ENCODE measurements at places on chromosomes 4 and X.
A peak's percentile ranks its signal among the peaks of the same experiment; 100 is the strongest.

DNA sequence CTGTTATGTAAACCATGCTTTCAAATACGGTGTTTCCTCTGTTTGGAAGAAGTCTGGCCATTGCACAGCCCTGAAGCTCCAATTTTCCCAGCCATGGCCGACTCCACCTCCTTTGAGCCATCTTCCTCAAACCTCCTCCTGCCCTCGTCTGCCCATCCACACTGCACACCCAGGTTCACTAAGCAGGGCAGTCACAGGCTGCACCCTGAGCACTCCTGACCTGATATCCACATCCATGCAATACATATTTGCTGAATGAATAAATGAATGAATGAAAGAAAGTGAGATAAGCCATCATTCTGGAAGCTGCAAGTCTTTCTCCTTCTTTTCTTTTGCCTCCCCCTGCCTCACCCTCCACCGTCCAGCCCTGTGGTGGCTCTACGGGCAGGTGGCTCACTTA is 22.2 kb downstream of the XG start:
- no peak for DNase-seq

GRCh38 chr4:1206299-1207156 is 34.1 kb upstream of the SPON2 start:
- DNase-seq = no peak

- DNase-seq = no peak
These were observed 1028.8 kb upstream of the IGFBP7 start for GRCh38 chr4:58138786-58139668.

- no peak for DNase-seq
These were observed 352.3 kb downstream of the GRXCR1 start for GRCh38 chr4:43244688-43245382.

- DNase-seq = no peak
These were observed 2.9 kb upstream of the LEF1 start for GRCh38 chr4:108171339-108172230.

GRCh38 chr4:93018806-93019205 is 715.0 kb downstream of the GRID2 start:
- DNase-seq = no peak

DNA sequence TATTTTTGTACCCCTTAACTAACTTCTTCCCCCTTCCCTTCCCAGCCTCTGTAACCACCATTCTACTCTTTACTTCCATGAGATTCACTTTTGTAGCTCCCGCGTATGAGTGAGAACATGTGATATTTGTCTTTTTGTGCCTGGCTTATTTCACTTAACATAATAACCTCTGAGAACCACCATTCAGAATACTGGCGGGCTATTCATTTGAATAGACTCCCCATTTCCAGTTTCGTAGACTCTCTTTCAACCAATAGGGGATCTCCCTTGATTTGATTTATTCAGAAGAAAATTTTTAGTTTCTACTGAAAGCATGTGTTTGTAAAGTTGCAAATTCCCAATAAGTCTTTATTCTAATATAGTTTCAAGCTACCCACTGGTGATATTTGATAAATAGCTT is 117.2 kb downstream of the GATB start:
- no peak for DNase-seq

GRCh38 chr4:186861317-186861716 is 137.7 kb upstream of the FAT1 start:
- DNase-seq = no peak

GRCh38 chr4:61342061-61342460 is 141.9 kb downstream of the ADGRL3 start:
- DNase-seq = no peak

DNA sequence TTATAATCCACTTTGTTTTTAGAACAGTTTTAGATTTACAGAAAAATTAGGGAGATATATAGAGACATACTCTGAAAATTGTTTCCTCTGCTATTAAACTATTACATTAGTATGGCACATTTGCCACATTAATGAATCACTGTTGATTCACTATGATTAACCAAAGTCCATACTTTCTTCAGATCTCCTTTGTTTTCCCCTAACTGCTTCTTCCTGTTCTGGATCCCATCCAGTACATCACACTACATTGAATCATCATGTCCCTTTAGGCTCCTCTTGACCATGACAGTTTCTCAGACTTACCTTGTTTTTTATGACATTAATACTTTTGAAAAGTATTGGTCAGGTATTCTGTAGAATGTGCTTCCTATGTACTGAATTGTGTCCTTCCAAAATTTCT is 109.2 kb upstream of the EDNRA start:
- no peak for DNase-seq

- no peak for DNase-seq
These were observed 224.8 kb downstream of the GRID2 start for GRCh38 chr4:92528541-92528940.

DNA sequence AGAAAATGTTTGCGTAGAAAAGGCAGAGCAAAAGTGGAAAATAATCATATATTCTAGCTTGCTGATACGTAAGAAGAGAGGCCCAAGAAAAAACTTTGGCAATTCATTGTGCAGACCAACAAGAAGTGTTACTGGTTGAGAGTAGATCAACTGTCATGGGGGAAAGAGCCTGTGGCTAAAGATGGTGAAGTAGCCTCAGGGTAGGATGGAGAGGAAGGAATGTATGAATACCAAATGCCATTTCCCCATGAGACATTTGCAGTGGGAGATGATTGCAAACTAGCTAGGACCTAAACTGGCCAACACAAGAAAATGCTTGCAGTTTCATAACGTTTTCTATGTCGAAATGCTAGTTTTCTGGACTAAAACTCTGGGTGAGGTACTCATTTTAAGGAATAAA is 47.7 kb upstream of the ADGRL3 start:
- DNase-seq = no peak

DNA sequence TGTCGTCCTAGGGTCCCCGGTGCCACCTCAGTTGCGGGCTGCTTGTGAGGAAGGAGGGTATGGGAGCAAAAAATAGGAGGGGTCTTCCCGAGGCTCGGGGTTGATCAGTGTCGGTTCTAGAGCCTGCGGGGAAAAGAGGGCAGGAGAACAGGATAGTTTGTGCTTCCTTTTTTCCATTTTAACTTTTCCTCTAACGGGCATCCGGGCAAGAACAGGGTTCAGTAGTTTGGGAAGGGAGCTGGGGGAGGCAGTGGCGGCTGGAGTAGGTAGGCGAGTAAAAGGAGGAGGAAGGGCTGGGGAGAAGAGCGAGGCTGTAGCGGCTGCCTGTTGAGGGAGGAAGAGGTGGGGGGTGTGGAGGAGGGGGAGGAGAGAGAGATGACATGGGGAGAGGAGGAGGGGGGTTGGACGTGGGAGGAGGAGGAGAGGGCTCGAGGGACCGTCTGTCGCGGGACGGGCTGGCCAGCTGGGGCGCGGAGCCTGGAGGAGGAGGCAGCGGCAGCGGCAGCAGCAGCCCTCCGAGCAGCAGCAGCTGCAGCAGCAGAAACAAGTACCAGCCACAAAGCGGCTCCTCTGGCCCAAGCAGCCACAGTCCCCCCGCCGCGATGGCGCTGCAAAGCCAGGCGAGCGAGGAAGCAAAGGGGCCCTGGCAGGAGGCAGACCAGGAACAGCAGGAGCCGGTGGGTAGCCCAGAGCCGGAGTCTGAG is at the start of gene SLC16A2:
Gene SLC16A2 (plus strand): TSS at position 458 of the 704 bp plus-strand sequence. CDS start 145 bp downstream, at position 603.
- DNase-seq = no peak

- DNase-seq = peak; percentile 34
These were observed 19.9 kb upstream of the MXD4 start for GRCh38 chr4:2281575-2282343.

- no peak for DNase-seq
These were observed 64.1 kb downstream of the FAM184B start for GRCh38 chr4:17717301-17717700.

DNA sequence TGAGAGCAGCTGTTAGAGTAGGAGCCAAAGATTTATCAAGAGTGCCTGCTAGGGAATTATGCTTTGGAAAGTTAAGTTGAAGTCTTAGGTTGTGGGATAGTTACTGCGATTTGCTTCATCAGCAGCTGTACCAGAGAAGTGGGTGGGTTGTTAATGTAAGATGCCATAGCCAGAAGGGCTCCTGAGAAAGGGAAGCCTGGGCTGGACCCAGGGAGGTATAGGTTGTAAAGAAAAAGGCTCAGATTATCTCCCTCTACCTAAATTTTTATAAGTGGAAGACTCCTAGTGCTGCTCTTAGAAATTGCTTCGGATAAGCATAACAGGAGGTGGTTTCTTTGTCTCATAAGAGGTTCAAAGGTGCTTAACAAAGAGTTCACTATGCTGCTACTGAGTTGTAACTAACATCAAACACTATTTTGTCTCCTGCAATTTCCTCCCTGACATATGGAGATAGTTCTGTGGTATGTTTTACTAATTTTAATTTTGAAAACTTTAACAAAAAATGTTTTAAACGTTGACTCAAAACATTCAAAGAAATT is 356.9 kb downstream of the DTHD1 start:
- no peak for DNase-seq

DNA sequence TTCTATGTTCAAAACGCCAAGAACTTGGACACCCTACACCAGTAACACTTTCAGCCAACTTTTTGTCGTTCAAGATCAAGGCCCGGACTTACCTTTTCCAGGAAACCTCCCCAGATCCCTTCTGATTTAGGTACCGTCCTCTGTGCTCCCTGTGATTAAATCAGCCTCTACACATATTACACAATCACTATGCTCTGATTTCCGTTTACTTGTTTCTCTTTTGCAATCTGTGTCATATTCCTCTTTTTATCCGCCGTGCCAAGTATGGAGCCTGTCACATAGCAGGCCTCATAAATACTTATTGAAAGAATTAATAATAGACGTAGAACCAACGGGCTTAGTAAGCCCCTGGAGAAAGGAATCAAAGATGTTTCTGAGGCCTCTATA is 722 bp upstream of the TMEM33 start:
- DNase-seq = peak; percentile 53

GRCh38 chrX:38678821-38679220 is 117.5 kb downstream of the TSPAN7 start:
- DNase-seq = no peak

GRCh38 chrX:69398881-69399280 is 105.2 kb upstream of the NALF2 start:
- DNase-seq = no peak

GRCh38 chr4:156442912-156443311 is 489.2 kb upstream of the CTSO start:
- no peak for DNase-seq

GRCh38 chrX:353566-354535 is 32.9 kb downstream of the PPP2R3B start:
- no peak for DNase-seq

DNA sequence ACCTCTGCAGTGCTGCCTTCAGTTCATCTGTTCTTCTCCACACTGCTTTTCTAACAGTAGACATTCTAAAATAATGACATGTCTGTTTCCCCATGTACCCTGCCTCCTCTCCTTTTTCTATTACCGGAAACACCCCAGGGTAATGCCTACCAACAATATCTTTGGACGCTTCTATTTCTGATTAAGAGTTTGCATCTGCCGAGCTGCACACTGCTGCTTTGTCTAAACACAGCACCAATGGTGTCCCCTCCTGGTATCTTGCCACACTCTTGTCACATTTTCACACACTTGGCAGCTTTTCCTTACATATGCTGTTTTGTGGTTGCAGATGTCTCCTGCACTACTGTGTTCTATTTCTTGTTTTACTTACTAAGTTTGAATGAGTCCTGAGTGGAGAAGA is 288.8 kb downstream of the GRIA2 start:
- DNase-seq = no peak

- DNase-seq = no peak
These were observed 12.3 kb upstream of the SYTL5 start for GRCh38 chrX:37993837-37994619.

- no peak for DNase-seq
These were observed 209.4 kb upstream of the NEIL3 start for GRCh38 chr4:177100307-177100706.

GRCh38 chr4:158934996-158935669 is 166.3 kb downstream of the FNIP2 start:
- DNase-seq = no peak

GRCh38 chrX:39984191-39984956 is 113.4 kb downstream of the BCOR start:
- DNase-seq = no peak

DNA sequence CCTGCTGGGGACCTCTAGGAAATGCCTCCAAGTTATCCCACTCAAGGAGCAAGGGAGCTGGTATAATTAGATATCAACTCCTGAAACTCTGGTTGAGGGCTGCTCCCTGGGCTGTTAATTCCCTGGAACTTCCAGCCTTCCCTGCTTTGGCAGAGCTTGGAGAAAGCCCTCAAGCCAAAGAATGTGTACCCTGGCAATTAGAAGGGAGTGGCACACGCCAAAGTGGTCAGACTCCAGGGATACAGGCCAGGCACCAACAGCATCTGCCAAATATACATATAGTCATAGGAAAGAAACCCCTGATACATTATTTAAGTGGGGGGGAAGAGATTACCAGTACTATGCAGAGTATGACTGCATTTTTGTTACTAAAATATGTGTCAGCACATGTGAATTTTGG is 616.8 kb downstream of the BCOR start:
- DNase-seq = no peak

DNA sequence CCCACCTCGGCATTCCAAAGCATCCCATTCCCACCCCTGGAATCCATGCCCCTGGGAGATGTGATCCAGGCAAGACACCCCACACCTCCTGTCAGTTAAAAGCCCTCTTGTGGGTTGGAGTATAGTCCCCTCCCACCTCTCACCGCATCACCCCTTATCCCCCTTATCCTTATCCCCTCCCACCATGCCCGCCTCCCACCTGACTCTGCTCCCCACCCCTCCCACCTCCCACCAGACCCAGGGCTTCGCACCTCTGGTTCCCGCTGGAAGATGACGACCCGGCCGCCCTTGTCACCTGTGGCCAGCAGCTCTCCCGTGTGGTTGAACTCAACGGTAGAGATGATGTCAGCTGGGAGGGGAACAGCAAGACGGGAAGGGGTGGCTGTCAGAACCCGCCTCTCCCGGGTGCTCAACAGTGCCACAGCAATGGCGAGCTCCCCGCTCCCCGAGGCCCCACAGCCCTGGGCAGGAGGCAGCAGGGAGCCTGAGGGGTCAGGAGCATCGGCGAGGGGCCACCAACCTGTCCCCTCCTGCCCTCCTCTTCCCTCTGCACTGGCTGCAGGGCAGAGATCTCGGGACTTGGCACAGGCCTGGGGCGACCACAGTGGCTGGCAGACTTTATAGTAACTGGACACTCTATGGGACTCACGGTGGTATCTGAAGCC is 91.5 kb downstream of the PPP2R2C start:
- DNase-seq = no peak

GRCh38 chr4:41077628-41078027 is 136.7 kb downstream of the APBB2 start:
- no peak for DNase-seq

DNA sequence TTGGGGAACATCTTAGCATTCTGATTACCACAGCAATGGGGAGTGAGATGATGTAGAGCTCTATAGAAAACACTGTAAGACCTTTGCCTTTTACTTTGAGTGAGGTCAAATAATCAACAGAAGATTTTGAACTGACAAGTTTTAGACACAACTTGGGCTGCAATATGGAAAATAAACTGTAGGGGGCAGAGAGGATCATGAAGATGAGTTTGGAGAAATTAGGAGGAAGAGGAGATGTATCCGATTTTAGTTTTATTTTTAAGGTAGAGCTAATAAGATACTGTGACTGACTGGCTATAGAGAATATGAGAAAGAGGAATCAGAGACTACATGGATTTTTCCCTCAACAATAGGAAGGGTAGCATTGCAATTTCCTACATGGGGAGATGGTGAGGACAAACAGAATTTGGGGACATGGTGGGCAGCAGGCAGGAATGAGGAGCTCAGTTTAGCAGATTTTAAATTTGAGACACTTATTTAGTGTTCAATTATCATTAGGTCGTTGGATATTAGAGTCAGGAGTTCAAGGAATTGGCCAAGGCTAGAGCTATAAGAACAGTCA is 563.1 kb downstream of the INPP4B start:
- DNase-seq = no peak

- DNase-seq = no peak
These were observed 124.2 kb downstream of the BANK1 start for GRCh38 chr4:101914761-101915160.

All from GF-D8 (cell line).